ENCODE measurements at places on chromosomes 1 and 21. TPM values are rescaled to one million over a fixed set of nuclear protein-coding genes. Genes with fewer than 3 reads are reported as not detected.

The E2F2 gene
- total RNA-seq: 12.1 TPM

The S100PBP gene
- 29.1 TPM for total RNA-seq

The CA6 gene
- not detected for total RNA-seq

DNA sequence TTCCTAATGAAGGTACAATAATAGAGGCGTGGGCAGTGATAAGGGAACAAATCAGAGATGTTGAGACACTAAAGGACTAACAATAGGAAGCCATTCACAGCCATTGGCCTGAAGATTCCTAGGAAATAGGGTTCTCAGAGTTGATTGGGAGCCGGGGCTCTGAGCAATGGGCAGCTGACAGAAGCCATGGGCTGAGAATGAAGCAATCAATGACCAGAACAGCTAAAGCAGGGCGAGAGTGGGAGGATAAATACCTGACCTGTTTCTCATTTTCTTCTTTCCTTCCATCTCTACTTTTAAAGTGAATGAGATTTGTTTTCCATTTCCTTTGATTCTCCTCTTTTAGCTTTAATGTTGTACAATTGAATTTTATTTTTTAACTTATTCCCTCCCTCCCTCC, 774.7 kb upstream of the ADGRL4 start:
- no peak for DNase-seq

The SIK1 gene
- total RNA-seq: 8.0 TPM

GRCh38 chr1:246039584-246039983, 467.5 kb downstream of the SMYD3 start:
- no peak for DNase-seq

GRCh38 chr1:8712413-8713231, 104.8 kb downstream of the RERE start:
- no peak for DNase-seq

The CALML6 gene
- total RNA-seq: 0.34 TPM

The KLHDC8A gene
- 0.40 TPM for total RNA-seq

DNA sequence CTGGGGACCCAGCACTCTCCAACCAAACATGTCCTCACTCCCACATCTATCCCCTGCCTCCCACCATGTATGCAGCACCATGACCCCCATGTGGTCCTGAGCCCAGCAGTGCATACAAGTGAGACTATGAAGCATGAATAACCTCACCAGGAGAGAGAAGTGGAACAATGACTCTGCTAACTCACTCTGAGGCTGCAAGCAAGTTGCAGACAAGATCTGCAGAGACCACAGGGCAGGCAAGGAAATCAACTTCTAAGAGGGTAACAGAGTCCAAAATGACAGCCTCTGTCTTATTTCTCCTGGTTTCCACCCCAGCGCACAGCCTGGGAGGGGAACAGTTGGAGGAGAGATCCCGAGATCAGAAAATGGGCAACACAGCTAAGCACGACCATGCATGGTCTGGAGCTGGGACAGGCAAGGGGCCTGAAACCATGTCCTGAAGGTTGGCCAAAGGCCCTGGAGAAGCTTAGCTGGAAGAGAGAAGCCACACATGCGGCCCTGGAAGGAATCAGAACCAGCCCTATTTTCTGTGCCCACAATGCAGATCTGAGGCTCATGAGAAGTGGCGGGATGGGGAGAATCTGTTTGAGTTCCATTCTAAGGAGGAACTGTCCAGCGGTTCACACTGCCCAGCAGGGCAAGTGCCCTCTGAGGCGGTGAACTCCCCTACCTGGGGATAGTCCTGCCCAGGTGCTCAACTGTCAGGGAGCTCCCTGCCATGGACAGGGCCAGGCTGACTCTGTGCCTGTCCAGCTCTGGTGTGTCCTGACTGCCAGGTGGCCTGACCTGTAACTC, 12.5 kb upstream of the REN start:
- no peak for DNase-seq

GRCh38 chr1:96075704-96076455, 645.7 kb upstream of the PTBP2 start:
- DNase-seq: no peak

- DNase-seq: no peak
These were observed 1.6 kb upstream of the PIGK start for GRCh38 chr1:77220687-77221463.

DNA sequence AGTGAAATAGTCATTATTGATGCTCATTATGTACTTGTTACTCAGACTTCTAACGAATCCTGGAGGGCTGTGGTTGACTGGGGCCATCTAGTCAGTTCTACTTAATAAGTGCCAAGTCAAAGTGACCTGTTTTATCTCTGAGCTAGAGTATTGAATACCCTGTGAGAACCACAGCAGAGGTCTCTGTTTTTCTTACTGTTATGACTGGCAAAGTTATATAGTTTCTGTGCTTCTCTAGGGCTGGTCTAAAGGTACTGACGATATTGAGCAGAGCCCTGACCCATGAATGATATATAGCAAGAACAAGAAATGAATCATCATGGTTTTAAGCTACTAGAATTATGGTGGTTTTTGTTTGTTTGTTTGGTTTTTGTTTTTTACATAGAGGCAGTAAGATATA, 555.8 kb downstream of the PLA2G4A start:
- no peak for DNase-seq

The RPE65 gene
- not detected for total RNA-seq

The LRRC42 gene
- 19.7 TPM for total RNA-seq

- no peak for DNase-seq
These were observed 453.8 kb downstream of the NEGR1 start for GRCh38 chr1:71828431-71829012.

The HSD3B2 gene
- 16.6 TPM for total RNA-seq

The LCE2A gene
- total RNA-seq: not detected

- DNase-seq: no peak
These were observed 8.1 kb upstream of the PMF1 start for GRCh38 chr1:156204686-156205085.

DNA sequence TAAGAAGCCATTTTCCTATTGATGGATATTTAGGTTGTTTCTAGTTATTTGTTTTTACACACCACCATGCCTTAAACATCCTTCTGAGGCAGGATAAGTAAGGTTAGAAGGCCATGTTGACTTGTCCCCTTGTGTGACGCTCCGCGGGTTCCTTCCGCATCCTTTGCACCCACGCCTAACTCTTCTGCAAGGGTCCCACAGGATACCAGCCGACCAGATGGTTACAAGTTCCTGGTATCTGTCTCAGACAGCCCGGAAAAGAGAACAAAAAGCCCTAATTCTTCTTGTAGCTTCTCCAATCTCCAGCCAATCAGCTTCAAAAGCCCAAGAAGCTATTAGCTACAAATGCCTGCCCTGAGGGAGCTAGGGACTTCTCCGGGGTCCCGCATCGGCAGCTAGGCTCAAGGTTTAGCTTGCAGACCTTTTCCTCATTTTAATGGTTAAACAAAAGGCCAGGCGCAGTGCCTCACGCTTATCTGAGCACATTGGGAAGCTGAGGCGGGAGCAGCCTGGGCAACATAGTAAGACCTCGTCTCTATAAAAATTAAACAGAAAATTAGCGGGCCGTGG, 4.9 kb upstream of the OTUD3 start:
- no peak for DNase-seq

DNA sequence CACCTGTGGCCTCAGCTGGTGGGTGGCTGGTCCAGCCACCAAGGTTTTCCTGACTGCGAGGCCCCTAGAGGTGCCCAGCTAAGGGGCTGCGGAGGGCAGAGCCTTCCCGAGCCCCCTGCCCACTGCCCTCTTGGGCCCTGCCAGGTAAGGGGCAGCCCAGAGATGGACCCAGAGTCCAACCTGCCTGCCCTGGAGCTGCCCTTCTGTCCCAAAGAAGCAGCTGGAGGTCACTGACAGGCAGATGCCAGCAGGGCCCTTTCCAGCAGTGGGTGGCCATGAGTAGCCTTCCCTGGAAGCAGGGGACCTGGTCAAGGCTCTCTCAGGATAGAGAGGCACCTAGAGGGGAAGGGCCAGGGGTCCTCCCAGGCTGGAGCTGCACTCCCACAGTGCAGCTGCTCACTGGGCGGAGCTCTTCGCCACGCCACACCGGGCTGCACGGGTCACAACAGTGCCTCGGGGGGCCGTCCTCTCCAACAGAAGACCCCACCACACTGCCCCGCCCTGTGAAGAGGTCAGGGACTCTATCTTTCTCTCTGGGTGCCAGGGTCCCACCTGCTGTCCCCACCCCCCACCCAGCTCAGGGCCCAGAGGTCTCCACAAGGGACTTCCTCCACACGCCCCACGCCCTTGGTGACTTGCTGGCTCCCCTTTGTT, 10.9 kb upstream of the GNB1 start:
- no peak for DNase-seq

GRCh38 chr1:15848143-15848928, 829 bp downstream of the SPEN start:
- DNase-seq: no peak

The CYP4X1 gene
- 2.2 TPM for total RNA-seq

- no peak for DNase-seq
These were observed 101.7 kb downstream of the NR5A2 start for GRCh38 chr1:200128944-200129879.

The CLCA4 gene
- 1,664 TPM for total RNA-seq

GRCh38 chr1:245248231-245248731, 93.5 kb downstream of the KIF26B start:
- DNase-seq: no peak

DNA sequence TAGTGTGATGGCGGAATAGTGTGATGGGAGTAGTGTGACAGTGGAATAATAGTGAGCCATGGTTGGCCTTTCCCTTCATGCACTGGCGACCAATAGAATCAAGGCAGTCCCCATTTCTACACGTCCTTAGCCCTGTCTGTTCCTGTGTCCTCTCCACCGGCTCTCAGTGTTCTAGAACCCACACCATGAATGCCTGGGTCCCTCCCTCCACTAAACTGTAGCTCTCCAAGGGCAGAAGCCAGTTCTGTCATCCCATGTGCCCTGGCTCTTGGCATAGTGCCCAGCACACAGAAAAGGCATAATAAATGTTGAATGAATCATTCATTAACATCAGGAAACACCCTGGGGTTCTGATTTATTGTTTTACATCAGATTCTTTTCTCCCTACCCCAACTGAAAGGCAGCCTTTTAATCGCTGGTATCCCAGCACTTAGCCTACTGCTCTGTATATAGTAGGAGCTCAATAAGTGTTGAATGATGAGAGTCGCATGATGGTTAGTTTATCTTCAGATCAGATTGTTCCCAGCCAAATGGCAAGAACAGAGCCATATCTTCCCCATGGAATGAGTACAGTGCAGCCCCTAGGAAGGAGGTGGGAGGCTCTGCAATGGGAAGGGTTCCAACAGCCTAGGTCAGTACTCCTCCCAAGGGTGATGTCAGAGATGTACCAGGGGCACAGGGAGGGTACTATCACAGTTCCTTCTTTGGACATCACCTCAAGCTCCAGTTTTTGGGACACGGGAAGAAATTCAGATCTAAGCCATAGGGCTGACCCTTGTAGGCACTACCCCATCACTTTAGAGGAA, 325.7 kb downstream of the HHAT start:
- DNase-seq: no peak

GRCh38 chr1:244603498-244603897, 49.4 kb upstream of the DESI2 start:
- no peak for DNase-seq

GRCh38 chr1:1403653-1404052, 3.4 kb downstream of the MRPL20 start:
- no peak for DNase-seq

DNA sequence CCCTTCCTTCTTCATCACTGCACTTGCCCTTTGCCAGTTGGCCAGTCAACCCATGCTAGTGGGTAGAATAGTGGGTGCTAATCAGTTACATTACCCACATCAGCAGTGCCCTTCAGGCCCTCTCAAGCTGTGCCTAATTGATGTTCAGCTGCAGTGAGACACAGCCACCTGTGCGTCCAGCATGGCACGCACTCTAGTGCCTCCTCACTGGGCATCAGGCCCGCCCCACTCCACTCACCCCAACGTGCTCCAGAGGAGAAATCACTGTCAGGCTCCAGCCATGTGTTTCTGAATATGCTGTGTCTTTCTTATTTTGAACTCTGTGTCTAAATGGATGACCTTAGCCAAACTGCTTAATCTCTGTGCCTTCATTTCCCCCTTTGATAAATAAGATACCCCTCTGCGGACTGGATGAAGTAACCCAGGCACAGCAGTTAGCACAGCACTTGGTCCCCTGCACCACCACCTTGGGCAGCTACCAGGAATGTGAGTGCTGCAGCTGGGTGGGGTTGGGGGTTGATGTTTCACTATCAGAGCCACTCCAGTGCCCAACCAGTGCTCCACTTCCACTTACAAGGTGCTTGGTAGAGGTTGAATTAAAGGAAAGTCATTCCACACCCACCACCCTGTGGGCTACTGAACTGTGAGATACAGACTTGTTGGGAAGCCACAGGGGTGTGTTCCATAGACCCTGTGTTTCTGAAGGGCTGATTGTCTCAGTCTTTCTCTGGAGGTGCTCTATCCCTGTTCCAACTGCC, 8.9 kb upstream of the ADORA3 start:
- no peak for DNase-seq

DNA sequence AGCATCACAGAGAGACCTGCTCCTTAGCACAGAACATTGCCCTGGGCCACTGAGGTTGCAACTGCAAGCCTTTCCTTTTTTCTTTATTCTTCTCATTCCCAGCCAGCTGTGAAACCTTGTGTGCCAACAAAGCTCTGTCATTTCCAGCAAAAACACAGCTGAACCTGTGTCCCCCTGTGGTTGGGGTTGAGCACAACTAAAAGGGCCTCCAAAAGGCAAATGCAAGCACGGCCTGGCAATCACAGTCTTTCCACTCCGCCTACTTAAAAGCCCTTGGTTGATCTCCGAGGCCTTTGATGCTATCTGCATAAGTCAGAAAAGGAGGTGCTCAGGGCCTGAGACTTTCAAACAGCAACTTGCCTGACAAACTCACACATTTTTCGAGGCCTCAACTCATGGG, 32.7 kb downstream of the SUSD4 start:
- DNase-seq: no peak

The SPRR2F gene
- total RNA-seq: not detected

GRCh38 chr1:220528679-220529501, 954 bp downstream of the MARK1 start:
- DNase-seq: peak; percentile 13

GRCh38 chr1:214078950-214079349, 91.2 kb downstream of the PROX1 start:
- DNase-seq: no peak

The CRYAA gene
- not detected for total RNA-seq
